ENCODE measurements at places on chromosomes 16 and 17.

GRCh38 chr17:18877104-18877645 is 19.2 kb downstream of the PRPSAP2 start:
- DNase-seq: peak; percentile 65

- no peak for DNase-seq
Observed at GRCh38 chr16:12497526-12497925, 306.2 kb downstream of the CPPED1 start.

DNA sequence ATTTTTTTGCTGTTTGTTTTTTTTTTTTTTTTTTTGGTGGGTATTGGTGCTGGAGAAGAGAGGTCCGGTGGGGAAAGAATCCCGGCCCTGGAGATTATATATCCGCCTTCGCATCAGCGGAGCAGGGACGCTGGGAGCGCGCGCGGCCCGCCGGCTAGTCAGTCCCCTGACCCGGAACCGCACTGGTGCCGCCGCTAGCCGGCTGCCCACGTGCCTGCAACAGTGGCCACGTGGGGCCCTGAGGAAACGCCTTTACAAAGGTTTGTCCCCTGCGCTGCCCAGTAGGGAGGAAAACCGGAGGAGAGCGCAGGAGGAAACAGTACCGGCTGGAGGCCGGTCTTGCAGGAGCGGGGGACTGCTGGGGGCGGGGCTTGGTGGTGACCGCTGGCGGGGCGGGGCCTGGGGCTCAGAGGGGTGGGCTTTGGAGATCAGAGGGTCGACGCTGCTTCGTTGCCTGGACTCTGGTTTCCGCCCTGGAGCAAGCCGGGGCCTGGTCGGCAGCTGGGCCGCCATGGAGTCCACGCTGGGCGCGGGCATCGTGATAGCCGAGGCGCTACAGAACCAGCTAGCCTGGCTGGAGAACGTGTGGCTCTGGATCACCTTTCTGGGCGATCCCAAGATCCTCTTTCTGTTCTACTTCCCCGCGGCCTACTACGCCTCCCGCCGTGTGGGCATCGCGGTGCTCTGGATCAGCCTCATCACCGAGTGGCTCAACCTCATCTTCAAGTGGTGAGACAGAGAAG is at the start of gene G6PC3:
Gene G6PC3, plus strand, starts transcription at position 281 of the 743 bp plus-strand sequence. Its CDS starts 231 bp downstream, at position 512.
- peak; percentile 99 for DNase-seq

- peak; percentile 69 for DNase-seq
Observed at GRCh38 chr17:5509482-5509881, 23.1 kb downstream of the MIS12 start.

DNA sequence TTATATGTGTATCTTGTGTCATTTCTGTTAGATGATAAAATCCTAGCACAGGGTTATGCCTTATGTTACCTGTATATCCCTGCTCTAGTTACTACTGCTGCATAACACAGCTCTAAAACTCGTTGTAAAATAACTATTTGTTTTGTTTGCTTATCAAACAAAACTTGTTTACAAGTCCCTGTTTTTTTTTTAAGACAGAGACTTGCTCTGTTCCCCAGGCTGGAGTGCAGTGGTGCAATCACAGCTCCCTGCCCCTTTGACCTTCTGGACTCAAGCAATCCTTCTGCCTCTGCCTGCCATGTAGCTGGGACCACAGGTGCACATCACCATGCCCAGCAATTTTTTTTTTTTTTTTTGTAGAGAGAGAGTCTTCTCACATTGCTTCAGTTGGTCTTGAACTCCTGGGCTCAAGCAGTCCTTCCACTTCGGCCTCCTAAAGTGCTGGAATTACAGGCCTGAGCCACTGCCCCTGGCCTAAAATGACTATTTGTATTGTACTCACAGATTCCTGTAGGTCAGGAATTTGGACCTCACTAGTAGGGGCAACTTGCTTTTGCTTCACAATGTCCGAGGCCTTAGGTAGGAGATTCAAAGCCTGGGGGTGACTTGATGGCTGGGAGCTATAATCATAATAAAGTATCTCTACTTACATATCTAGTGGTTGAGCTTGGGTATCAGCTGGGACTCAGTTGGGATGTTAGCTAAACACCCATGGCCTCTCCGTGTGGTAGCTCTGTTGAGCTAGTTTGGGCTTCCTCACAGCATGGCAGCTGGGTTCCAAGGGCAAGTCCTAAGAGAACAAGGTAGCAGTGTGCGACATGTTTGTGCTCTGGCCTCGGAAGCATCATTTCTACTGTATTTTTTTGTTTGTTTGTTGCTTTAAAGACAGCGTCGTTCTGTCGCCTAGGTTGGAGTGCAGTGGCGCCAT is 12.6 kb downstream of the DUSP14 start:
- DNase-seq: no peak

GRCh38 chr16:22743401-22743800 is 70.6 kb upstream of the HS3ST2 start:
- no peak for DNase-seq

- no peak for DNase-seq
Observed at GRCh38 chr17:58370309-58370708, 18.3 kb upstream of the SUPT4H1 start.

- DNase-seq: no peak
Observed at GRCh38 chr17:68455901-68456338, 1.4 kb downstream of the WIPI1 start.

DNA sequence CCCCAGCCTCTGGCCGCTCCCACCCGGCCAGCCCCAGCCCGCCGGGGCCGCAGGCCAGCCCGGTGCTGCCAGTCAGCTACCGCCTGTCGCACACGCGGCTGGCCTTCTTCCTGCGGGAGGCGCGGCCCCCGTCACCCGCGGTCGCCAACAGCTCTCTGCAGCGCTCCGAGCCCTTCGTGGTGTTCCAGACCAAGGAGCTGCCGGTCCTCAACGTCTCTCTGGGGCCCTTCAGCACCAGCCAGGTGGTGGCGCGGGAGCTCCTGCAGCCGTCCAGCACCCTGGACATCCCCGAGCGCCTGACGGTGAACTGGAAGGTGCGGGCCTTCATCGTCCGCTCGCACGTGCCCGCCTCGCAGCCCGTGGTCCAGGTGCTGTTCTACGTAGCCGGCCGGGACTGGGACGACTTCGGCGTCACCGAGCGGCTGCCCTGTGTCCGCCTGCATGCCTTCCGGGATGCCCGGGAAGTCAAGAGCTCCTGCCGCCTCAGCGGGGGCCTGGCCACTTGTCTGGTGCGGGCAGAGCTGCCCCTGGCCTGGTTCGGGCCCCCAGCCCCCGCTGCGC is 46.8 kb downstream of the TMEM132E start:
- peak; percentile 6 for DNase-seq

DNA sequence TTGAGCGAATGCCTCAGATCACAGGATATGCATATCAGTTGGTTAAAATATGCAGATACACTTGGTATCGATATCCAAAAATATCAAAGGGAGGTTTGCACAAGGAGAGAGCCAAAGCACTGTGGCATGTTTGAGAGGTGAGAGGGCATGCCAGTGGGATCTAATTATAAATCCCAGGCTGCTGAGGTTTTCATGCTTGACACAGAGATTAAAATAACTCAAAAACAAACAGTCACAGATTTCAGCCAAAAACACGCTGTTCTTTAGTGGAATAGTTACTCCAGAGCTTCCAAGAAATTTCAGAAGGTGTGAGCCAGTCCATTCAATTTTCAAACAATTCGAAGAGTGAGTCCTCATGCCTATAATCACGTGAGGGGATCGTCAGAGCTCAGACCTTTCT is 477.9 kb downstream of the SOX9 start:
- DNase-seq: peak; percentile 62

- no peak for DNase-seq
Observed at GRCh38 chr17:29073520-29073919, 30.6 kb downstream of the PIPOX start.

DNA sequence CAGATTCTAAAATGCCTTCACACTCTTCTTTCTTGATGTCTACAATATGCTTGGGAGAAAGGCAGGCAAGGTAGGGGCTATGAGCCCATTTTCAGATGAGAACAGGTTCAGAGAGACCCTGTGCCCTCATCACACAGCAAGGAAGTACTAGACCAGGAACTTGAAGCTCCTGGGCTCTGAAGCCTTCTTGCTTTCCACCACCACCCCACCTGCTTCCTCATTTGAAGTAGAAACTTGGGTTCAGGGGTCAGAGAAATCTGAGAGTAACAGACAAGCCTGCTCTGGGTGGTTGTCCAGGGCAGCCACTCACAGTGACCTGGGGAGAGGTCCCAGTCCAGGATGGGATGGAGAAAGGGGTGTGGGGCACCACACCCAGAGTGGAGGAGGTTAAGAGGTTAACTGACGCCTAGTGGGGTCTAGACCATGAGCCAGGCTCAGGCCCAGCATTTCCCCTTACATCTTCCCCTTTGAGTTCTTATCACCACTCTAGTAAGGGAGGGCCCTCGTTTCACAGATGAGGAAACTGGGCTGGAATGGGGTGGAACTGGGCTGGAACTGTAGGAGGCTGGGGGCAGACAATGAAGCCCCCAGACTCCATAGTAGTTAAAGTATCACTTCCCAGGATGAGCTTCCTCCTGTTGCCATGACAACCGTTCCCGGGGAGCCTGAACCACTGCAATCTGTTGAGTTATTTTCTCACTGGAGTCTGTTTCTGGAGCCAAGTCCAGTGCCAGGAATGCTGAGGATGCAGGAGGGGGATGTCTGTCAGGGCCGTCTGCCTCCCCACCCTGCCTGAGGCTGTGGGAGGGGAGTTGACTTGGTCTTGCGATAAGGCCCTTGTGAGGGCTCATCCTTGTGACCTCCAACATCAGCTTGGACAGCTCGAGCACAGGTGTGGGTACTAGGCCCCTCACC is 16.2 kb upstream of the PHF12 start:
- DNase-seq: peak; percentile 50

DNA sequence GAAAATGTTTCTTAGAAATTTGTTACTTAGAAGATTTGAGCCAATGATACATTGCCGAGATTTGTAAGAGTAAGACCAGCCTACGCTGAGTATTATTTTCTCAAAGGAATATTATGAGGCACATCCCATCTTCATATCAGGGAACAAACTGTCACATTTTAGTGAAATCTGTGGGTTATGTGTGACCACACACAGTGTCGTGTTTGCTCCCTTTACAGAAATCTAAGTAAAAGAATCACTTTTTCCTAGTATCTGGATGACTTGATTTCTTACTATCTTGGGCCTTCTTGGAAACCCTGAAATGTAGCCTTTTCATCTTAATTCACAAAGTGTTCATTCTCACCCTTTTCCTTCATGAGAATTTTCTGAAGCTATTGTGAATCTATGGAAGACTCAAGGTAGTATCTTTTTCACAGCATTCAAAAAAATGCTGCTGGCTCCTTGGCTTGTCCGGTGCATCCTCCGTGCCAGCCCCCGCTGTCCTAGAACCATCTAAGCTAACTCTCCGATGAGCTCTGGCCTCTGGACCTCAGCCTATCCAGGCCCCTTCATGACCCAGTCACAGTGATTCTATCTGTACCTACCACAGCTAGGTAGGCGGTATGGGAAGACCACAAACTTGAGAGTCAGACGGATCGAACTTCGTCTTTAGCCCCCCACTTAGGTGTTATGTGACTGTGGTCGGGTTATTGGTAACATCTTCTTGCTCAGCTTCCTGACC is 524.3 kb downstream of the MAF start:
- no peak for DNase-seq

GRCh38 chr17:9643611-9644010 is 1.7 kb upstream of the USP43 start:
- peak; percentile 59 for DNase-seq

GRCh38 chr17:57458718-57459285 is 202.5 kb downstream of the MSI2 start:
- DNase-seq: no peak

- peak; percentile 66 for DNase-seq
Observed at GRCh38 chr17:1561420-1562175, 994 bp downstream of the PITPNA start.

GRCh38 chr17:43169561-43170139 is 1.4 kb upstream of the NBR1 start:
- DNase-seq: peak; percentile 16

- no peak for DNase-seq
Observed at GRCh38 chr17:76644995-76645394, 1.4 kb upstream of the ST6GALNAC1 start.

DNA sequence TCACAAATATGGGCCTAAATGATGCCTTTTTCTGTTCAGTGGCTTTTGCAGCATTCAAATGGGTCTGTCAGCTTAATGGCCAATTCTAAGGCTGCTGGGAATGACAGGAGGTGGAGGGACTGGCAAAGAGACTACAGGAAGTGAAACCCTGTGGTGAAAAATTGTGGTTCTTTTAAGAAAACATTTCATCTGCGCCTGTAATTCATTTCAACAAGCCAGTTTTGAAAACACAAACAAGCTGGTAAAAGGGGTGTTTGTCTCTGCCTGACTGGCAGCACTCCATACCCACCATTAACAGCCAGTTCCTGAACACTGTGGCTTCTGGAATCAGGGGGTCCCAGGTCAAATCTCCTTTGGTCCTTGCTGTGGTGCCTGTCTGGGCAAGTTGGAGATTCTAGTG is 3.6 kb upstream of the KDM8 start:
- DNase-seq: peak; percentile 43

DNA sequence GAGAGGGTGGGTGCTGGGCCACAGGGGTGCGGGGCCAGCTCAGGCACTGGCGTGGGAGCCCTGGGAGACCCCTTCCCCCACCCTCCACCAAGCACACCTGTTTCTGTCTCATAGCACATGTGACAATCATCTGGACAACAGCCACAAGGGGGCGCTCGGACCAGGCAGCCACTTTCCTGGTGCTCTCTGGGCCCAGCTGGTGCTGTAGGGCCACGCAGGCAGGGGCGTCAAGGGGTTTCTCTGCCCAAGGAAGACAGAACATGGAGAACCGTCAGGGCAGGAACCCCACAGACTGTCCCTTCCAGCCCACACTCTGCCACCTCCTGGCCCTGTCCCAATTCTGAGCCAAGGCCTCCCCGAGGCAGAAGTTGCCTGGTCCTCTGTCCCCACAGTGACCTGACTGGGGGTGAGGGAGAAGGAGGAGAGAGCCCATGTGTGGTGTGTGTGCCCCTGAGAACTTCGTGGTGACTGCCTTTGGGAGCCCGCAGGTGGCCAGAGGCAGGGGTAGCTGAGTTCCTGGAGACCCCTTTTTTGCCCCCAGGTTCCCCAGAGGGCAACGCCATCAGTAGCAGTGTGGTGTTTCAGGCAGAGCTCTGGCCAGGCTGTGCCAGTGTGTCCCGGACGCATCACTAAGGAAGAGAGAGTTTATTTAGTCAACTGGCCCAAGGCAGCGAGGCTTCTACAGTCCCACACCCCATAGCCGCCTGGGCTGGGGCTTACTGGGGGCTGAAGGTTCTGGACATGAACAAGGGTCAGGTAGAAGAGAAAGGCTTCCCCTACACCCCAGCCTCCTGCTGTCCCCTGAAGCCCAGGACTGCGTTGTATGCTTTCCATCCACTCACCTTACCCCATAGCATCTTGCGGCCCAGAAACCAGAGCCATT is 3.1 kb upstream of the SETD6 start:
- DNase-seq: peak; percentile 76
